ENCODE measurements at places on chromosomes 5 and 9.

DNA sequence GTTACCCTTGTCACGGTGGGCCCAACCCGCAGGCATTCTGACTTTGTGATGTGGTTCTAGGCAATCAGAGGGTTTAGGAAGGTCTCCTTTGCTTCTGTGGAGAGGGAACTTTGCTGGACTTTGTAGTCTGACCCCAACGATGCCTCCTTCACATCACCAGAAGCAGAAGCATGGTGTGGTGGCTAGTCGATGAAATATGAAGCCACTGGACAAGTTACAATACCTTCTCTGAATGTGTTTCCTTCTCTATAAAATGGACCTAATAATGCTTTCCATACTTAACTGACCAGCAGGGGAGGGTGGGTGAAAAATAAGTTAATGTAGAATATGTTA is 607 bp downstream of the SPEF2 start:
- peak; percentile 20 for DNase-seq

- no peak for DNase-seq
Observed at GRCh38 chr5:68957591-68957990, 136.2 kb upstream of the SLC30A5 start.

- DNase-seq: no peak
Observed at GRCh38 chr5:112529525-112529924, 110.4 kb upstream of the EPB41L4A start.

DNA sequence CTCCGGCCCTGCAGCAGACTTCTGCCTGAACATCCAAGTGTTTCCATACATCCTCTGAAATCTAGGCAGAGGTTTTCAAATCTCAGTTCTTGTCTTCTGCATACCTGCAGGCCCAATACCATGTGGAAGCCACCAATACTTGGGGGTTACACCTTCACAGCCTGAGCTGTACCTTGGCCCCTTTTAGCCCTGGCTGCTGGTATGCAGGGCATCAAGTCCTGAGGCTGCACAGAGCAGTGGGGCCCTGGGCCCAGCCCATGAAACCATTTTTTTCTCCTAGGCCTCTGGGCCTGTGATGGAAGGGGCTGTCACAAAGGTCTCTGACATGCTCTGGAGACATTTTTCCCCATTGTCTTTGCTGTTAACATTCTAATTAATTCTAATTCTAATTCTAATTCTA is 680.6 kb downstream of the ELAVL2 start:
- no peak for DNase-seq

GRCh38 chr9:2300325-2300724 is 285.2 kb downstream of the SMARCA2 start:
- no peak for DNase-seq

GRCh38 chr9:137241490-137242268 is 592 bp downstream of the TUBB4B start:
- DNase-seq: peak; percentile 66

- DNase-seq: no peak
Observed at GRCh38 chr9:112025850-112026249, 129.2 kb downstream of the UGCG start.

GRCh38 chr9:129875687-129876395 is 40.6 kb downstream of the USP20 start:
- DNase-seq: peak; percentile 16

- no peak for DNase-seq
Observed at GRCh38 chr5:126360467-126360866, 62.7 kb upstream of the GRAMD2B start.

GRCh38 chr5:150017226-150018005 is 16.9 kb downstream of the HMGXB3 start:
- peak; percentile 66 for DNase-seq

- DNase-seq: no peak
Observed at GRCh38 chr5:14153071-14153864, 10.1 kb downstream of the TRIO start.

DNA sequence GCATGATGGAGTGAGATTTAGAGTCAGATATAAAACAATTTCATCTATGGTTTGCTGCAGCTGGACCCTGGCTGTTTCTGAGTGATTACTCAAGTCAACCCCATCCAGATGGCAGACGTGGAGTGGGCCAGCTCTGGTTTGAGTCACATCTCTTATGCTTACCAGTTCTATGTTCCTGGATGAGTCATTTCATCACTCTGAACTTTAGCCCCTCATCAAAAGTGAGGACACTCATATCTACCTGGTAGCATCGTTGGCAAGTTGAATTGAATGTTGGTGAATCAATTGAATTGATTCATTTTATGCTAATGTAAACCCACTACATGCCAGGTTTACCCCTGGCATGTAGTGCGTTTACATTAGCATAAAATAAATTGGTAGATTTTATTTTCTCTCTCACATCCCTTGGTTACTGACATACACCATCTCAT is 176.4 kb downstream of the FGF18 start:
- DNase-seq: peak; percentile 65

- no peak for DNase-seq
Observed at GRCh38 chr5:90306613-90307012, 102.9 kb downstream of the CETN3 start.

DNA sequence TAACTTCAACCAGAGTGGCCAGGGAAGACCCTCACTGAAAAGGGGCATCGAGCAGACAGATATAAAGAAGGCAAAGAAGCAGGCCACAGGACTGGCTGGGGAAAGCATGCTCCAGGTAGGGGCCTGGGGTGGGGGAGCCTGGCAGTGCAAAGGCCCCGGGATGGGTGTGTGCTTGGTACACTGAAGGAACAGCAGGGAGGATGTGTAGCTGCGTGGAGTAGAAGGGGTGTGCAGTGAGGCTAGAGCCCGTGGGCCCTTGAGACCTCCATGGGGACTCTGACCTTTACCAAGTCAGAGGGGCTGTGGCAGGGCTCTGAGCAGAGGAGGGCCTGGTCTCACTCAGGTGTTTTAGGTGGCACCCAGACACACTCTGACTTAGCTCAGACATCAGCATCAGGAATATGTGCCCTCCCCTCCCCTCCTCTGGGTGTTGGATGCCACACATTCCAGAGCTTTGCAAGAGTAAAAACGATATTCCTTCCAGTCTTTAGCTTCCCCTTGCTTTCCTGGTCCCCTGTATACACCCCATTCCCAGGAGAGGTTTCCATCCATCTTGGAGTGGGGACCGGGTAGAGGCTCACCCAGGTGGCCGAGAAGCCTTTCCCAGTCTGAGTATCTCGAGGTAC is 7.6 kb downstream of the TRIM7 start:
- peak; percentile 34 for DNase-seq

GRCh38 chr5:169018925-169019324 is 282.0 kb downstream of the SLIT3 start:
- no peak for DNase-seq

- DNase-seq: no peak
Observed at GRCh38 chr9:133590231-133590855, 18.8 kb downstream of the FAM163B start.

DNA sequence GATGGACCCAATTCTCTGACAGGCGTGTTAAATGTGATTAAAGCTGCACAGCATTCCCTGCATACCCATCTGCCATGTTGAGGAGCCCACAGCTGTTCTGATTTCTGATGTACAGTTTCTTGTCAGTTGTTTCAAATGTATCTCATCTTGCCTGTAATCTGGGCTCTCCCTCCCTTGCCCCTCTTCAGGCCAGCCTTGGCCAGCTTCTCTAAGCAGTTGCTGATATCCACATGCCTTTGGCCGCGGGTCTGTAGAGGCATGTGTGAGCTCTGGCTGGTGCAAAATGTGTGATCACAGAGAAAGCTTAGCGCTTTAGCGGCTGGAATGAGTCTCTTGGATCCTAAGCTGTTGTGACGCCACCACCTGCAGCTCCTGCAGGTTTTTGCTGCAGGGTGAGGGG is 332.0 kb downstream of the MLLT3 start:
- DNase-seq: no peak

DNA sequence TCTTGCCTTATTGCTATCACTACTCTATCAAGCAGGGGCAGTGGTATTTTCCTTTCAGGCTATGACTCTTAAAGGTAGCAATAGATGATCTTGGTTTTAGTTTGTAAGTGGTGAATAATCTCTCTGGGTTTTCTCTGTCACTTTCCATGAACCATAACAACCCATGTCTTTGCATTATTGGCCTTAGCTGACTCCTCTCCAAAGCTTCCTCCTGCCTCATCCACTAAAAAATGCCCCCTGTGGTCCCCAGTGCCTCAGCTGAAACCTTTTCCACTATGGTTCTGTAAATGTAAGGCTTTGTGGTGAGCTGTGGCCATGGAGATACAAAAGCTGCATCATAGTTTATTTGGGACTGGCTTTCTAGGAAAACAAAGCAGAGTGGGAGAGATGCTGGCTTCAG is 128.8 kb downstream of the GPBP1 start:
- peak; percentile 55 for DNase-seq

- no peak for DNase-seq
Observed at GRCh38 chr9:135491764-135492163, 8.7 kb upstream of the MRPS2 start.
